ENCODE measurements at places on chromosomes 13 and 19.
A peak's percentile ranks its signal among the peaks of the same experiment; 100 is the strongest.

GRCh38 chr13:23639674-23640073 lies 69.5 kb downstream of the TNFRSF19 start:
- no peak for DNase-seq

DNA sequence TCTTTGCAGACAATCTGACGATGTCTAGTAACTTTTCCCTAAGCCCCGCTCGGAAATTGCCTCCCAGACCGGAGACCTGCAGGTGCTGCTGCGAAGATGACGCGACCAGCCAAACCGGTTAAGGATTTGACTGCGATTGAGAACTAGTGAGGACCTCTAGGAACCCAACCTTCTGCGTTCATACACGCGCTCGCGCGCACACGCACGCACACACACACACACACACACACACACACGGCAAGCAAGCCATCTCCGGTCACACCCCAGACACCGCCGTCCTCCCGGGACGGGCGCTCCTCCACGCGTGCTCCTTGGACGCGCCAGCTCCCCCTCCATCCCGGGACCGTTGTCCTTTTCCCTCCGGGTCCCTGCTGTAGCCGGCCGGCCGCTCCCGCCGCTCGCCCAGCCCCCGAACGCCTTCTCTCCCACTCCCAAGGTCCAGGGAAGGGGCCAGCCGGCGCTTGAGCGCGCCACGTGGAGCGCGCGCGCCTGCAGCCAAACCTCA lies 1.2 kb downstream of the TBC1D4 start:
- peak; percentile 36 for DNase-seq

- peak; percentile 41 for DNase-seq
Observed at GRCh38 chr19:15563325-15563794, 51.7 kb upstream of the CYP4F8 start.

DNA sequence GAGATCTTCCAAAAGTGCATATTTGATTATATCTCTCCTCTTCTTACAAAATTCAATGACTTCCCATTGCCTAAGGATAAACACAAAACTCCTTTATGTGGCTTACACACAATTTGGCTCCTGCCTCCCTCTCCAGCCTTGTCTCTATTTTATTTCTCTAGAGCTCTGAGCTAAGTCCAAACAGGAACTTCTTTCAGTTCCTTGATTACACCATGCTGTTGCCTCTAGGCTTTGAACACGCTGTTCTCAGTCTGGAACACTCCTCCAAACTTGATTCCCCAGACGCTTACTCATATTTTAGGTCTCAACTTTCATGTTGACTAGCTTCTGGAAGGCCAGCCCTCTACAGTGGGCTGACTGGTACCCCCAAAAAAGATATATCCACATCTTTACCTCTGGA lies 258.5 kb downstream of the COG6 start:
- no peak for DNase-seq

DNA sequence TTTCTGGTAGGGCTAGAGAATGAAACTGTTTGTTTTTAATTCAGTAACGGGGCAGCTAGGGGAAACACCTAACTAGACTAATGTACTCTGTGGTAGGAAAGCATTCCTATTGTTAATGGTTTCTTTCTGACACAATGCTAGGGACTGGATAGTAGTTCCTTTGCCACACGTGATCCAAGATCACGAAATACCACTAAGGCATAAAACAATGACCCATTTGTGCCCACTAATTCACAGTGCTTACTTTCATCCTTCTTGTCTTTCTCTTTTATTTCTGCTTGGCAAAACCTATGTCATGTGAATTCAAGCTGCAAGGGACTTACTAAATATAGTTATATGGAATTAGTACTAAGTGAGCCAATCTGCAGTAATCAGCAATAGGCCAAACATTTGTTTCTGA lies 834.1 kb upstream of the SLITRK6 start:
- DNase-seq: no peak

- DNase-seq: no peak
Observed at GRCh38 chr13:96982672-96983071, 11.6 kb downstream of the OXGR1 start.

- no peak for DNase-seq
Observed at GRCh38 chr13:47277774-47278173, 380.9 kb upstream of the HTR2A start.

- no peak for DNase-seq
Observed at GRCh38 chr19:18894254-18895037, 1.5 kb downstream of the CERS1 start.

DNA sequence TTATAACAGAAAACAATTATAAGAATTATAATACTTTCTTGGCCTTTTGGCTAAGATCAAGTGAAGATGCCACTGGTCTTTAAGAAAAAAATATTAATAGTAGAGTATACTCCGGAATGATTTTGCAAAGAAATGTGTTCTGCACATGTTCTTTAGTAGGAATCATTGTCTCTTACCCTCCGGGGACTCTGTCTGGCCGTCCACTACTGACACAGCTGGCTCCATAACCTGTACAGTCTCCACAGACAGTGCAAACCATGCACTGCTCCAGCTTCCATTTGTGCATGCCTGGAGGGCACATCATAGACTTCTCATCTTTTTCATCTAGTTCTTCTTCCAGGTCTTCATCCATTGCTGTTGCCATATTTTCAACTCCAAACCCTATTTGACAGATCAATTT lies 75.9 kb downstream of the MYCBP2 start:
- no peak for DNase-seq

- no peak for DNase-seq
Observed at GRCh38 chr13:31011901-31012654, 79.6 kb downstream of the TEX26 start.

DNA sequence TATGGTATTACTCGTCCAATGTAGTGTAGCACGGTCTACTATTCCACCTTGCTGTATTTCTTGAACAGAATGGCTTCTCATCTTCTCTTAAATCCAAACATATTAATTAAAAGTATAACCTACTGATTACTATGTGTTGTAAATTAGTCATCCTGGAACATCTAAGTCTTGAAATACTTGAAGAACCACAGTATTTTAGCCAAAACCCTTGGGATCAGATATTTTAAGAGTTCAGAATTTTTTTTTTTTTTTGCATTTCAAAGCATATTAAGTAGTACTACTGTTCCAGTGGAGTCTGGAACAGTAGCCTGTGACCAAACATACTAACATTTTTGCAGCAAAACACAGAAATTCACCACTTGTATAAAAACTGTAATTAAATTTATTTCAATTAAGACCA lies 30.1 kb downstream of the ZC3H13 start:
- DNase-seq: no peak

- DNase-seq: no peak
Observed at GRCh38 chr13:79585033-79585432, 104.1 kb downstream of the NDFIP2 start.

DNA sequence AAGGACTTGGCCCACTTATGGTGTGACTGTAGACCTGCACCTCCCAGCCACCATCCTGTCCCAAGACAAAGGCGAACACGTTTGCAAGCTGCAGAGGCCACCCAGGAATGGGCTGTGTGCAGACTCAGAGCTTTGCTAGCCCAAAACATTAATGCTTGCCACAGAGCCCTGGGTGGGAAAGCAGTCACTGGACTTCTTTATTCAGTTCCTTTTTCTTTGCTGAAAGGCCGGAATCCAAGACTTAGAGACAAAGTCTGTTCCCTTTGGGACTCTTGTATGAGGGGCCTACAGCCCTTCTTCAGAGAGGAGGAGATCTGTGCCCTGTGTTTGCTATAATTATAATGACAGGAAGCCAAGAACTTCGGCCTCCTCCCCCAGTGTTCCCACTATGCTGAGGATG lies 167.8 kb downstream of the DLEU7 start:
- no peak for DNase-seq

DNA sequence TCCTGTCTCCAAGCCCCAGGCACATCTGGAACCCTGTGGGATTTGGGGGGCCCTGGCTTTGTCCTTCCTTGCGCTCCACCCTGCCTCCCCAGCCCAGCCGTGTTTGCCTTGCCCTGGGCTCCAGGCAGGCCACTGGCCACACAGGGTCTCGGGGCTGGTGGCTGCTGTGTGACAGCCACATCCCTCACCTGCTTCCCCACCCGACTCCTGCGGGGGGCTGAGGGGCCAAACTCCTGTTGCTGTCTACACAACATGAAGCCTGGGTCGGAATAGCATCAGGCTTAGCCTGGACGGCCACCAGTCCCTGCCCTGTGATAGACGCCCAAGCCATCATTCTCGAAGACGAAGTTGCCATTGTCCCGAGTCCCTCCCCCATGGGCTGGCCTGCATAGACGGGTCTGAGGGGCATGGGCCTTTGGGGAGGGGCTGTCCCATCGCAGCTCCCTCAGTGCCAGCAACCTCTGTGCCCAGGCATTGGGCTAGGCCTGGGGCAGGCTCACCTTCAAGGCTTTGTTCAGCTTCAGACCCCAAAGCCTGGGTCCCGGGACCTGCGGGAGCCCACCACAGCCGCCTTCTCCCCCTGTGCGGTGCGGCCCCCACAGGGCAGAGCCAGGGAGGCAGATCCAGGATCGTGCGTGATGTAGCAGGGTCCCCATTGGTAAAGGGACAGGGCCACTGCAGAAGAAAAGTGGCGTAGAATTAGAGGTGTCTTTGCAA lies 15.5 kb upstream of the TEKTIP1 start:
- no peak for DNase-seq

GRCh38 chr13:59631271-59631670 lies 532.5 kb downstream of the DIAPH3 start:
- no peak for DNase-seq

DNA sequence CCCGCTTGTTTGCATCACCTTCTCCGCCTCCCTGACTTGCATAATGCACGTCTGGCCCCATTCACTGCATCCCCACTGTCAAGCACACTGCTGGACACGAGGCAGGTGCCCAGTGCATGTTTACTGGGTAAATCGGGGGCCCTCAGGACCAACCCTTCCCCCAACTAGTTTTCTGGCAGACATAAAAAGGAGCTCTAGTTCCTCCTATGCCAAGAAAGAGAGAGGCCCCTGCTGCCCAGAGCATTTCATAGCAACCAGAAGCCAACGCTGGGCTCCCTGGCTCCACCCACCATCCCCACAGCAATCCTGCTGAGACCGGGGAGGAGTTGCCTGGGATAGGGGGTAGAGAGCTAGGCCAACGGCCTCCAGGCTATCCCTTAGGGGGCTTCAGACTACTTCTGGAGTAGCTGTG lies 23.2 kb downstream of the ANKRD27 start:
- DNase-seq: no peak

- DNase-seq: no peak
Observed at GRCh38 chr13:62510906-62511655, 1095.4 kb upstream of the PCDH20 start.

GRCh38 chr13:46812301-46812797 lies 15.4 kb upstream of the ESD start:
- DNase-seq: peak; percentile 20

- peak; percentile 49 for DNase-seq
Observed at GRCh38 chr19:6720369-6721137, at the start of gene C3. Gene C3 (minus strand): TSS chr19:6720650. CDS start chr19:6720589, 61 bp downstream.

DNA sequence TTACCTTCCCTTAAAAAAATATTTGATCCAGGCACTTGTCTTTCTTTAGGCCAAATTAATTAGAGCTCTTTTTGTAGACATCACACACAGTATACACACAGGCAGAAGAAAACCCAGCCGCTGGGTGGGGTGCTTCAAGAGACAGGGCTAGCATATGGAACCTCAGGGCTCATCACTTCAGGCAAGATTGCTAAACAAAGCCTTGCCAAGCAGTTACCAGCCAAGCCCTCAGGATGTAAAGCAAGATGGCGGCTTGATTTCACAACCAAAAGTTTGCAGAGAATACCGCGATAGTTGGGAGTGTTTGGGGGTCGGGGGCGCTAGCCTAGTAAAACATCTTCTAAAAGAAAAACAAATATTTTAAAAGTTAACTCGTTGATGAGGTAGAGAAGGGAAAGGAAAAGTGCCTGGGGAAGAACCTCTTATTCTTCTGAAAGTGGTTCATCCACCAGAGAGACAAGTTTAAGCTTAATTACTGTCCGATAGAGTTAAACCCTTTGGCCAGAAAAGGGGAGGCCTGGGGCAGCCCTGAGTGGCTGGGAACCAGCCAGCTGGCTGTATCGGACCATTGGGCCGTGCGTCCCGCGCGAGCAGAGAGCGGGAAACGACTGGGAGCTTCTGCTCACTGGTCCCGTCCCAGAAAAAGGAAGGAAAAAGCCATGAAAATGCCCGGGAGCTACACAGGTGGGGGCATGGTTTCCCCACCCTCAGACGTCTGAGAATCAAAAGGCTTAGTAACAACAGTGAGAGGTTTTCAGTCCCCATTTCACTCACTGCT lies 254.9 kb upstream of the PCDH20 start:
- DNase-seq: no peak

DNA sequence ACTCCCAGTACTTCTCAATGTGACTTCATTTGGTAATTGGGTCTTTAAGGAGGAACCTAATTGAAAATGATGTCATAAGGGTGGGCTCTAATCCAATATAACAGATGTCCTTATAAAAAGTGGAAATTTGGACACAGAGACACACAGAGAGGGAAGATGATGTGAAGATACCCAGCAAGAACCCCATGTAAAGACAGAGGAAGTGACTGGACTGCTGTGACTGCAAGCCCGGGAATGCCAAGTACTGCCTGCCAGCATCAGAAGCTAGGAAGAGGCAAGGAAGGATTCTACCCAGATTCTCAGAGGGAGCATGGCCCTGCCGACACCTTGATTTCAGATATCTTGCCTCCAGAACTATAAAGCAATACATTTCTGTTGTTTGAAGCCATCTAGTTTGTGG lies 239.3 kb downstream of the KCTD12 start:
- DNase-seq: no peak

GRCh38 chr13:41905600-41906254 lies 55.2 kb downstream of the VWA8 start:
- no peak for DNase-seq

DNA sequence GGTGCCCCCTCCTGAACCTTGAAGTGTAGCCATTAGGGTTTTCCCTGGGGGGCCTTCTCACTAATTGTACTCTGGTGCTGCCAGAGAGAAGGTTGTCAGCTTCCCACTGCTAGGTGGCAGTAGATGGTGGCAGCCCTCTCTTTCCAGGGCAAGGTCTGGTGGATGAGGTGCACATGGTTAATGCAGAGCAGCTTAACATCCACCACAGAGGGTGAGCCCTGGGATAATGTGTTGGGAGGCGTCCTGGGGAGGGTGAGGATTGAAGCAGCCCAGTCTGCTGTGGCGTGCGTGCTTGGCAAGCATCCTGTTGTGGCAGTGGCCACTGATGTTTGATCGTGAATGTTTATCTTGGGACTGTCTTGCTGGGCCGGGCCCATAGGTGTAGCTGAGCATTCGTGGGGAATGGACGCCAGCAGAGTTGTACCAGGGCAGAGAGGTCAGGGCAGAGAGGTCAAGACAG lies 5.8 kb downstream of the EGLN2 start:
- DNase-seq: no peak

DNA sequence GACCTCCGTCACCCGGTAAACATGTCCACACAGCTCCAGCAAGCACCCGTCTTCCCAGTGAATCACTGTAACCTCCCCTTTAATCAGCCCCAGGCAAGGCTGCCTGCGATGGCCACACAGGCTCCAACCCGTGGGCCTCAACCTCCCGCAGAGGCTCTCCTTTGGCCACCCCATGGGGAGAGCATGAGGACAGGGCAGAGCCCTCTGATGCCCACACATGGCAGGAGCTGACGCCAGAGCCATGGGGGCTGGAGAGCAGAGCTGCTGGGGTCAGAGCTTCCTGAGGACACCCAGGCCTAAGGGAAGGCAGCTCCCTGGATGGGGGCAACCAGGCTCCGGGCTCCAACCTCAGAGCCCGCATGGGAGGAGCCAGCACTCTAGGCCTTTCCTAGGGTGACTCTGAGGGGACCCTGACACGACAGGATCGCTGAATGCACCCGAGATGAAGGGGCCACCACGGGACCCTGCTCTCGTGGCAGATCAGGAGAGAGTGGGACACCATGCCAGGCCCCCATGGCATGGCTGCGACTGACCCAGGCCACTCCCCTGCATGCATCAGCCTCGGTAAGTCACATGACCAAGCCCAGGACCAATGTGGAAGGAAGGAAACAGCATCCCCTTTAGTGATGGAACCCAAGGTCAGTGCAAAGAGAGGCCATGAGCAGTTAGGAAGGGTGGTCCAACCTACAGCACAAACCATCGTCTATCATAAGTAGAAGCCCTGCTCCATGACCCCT lies 9.0 kb upstream of the CEACAM5 start:
- no peak for DNase-seq

All from hematopoietic multipotent progenitor cell (in vitro differentiated cells).